Cardiac fibroblast (primary cell): ENCODE measurements at places on chromosomes 11 and 22.

- no peak for DNase-seq
Measured at GRCh38 chr22:50121202-50121740, 31.5 kb downstream of the MOV10L1 start.

DNA sequence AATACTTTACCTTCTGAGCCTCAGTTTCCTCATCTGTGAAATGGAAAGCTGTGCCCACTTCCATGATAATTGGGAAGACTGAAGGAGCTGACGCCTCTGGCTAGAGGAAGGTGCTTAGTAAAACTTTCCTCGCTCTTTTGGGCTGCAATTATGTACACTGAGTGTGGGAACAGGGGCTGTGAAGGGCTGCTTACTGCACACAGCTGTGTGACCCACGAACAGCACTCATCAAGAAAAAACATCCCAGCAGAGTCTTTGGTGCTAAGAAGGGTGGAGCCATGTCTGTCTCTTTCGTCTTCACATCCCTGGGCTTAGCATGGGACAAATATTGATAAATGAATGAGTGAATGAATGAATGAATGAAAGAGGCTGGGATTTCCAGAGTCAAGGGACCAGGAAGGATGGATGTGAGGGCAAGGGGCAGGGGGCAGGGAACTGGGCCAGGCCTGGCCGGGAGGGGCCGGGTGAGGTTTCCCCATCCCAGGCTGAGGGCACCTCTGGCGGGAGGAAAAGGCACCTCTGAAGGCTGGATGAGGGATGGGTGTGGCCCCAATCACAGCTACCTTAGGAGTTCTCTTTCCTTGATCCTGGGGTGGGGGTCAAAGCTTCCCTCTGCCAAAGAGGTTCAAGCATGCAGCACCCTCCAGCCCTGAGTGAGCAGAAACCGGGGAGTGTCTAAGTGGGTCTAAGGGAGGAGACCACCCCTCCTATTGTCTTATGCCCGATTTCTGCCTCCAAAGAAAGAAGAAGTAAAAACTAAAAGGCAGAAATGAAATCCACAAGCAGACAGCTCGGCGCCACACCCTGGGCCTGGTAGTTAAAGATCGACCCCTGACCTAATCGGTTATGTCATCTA is 9.2 kb upstream of the CD5 start:
- DNase-seq: no peak

DNA sequence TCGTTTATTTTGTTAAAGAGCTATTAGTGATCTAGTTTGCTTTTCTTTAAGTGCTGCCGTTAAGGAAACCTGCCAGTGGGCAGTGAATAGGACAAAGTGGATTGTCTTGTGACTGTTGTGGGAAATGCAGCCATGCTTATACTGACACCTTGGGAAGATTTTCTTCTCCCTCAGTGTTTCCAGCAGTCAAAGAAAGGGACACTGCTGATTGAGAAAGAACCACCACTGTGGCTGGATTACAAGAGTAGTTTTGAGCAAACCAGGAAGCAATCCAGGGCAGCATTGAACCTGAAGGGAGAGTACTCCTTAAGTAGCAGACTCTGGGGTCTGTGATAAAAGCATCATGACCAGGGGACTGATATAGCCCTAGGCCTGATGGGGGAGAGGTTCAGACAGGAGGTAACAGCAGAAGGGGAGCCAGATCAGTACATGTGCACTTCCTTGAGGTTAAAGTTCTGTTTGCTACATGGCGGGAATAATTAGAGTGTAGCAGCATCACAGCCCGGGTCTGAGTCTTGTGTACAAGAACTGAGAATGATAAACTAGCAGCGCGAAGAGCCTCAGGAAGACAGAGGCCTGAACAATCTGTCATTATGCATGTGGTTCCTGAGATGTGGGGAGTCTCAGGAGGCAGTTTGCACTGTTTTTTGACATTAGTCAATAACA is 167.8 kb downstream of the C11orf91 start:
- DNase-seq: no peak

- DNase-seq: no peak
Measured at GRCh38 chr11:114064216-114064615, 4.7 kb downstream of the ZBTB16 start.

GRCh38 chr11:106785913-106786650 is 232.2 kb downstream of the GUCY1A2 start:
- peak; percentile 26 for DNase-seq

GRCh38 chr22:28105413-28105812 is 186.4 kb upstream of the PITPNB start:
- DNase-seq: peak; percentile 69

GRCh38 chr22:24230911-24231656 is 13.8 kb downstream of the GGT5 start:
- peak; percentile 24 for DNase-seq

DNA sequence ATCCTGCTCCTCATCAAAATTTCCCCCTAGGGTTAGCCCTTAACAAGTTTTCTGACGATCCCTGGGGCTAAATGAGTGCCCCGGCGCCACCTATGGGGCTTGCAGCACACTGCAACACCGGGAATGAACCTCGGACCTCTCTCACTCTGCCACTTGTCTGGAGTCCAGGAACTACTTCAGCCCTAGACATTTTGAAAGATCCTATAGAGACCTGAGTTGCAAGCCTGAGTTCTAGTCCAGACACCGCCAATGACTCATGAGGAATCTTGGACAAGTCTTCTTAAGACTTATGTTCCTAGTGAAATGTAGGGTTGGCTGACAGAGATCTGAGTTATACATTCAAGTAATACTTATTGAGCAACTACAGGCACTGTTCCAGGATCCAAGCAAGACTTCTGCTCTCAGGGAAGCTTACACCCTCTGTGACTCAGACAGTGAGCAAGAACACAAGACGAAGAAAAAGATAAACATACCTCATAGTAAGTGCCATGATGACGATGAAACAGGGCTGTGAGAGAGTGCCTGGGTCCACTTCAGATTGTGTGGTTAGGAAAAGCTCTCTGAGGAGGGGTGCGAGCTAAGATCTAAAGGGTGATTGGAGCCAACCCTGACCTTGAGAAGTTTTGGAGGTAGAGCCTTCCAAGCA is 10.2 kb upstream of the STK33 start:
- DNase-seq: peak; percentile 100

GRCh38 chr22:27591060-27591459 is 210.5 kb downstream of the MN1 start:
- no peak for DNase-seq

DNA sequence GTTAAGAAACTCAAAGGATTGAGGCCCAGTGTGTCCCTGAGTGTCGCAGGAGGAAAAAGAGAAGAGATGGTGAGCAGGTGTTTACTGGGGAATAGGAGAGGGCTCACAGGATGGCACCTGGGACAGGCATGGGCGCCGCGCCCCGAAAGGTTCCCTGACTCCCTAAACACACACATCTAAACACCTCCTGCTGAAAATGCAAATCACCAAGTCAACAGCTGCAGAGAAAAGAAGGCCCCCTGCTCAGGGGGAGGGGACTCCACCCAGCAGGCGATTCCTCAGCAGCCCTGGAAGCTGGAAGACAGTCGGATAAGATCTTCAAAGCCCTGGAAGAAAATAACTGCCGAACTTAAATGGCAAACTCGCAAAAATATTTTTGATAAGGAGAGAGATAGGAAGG is 377.2 kb downstream of the BRD1 start:
- DNase-seq: no peak

- DNase-seq: peak; percentile 59
Measured at GRCh38 chr11:89495951-89496350, 4.8 kb upstream of the NOX4 start.

DNA sequence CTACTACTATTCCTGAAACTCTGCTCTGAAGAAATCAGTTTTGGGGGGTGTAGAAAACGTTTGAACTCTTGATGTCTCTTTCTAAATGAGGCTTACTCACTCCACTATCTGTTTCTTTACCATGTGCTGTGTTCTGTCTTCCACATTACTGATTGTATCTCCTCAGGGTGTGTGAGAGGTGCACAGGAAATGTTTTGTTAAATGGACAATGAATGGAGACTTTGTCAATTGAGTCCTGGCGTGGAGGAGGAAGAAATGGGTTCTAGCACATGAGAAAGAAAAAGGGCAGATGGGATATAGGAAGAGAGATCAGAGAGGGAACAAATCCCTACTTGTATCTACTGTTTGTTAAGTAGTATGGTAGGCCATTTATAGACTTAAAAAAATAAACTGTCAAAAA is 577.1 kb upstream of the CCDC90B start:
- DNase-seq: no peak

- no peak for DNase-seq
Measured at GRCh38 chr22:40231618-40232313, 54.0 kb downstream of the TNRC6B start.

DNA sequence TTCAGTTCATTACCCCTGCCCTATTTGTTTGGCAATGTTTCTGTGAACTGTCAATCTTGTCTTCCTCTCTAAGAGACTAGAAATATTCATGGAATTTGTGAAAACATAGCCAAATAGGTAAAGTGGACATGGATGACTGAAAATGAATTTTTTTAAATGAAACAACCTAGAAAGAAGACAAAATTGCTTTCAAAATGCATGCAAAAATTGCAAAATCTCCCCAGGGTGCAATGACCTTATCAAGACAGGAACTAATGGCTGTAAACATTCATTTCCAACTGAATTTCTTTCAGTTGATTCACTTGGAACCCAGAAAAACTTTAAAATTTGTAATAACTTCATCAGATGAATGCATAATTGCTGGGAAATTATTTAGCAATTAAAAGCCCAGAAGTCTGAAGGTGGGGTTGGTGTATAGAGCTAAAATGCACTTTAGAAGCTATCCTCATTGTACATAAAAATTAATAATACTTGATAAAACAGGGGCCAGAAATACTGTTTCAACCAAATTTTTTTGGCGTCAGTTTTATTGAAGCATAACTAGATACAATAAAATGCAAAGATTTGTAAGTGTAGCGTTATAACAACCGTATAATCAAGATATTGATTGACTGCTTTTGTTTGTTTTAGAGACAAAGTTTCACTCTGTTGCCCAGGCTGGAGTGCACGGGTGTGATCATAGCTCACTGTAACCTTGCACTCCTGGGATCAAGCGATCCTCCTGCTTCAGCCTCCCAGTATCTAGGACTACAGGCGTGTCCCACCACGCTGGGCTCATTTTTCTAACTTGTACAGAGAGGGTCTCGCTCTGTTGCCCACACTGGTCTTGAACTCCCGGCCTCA is 27.6 kb upstream of the SLC35C1 start:
- DNase-seq: peak; percentile 44

DNA sequence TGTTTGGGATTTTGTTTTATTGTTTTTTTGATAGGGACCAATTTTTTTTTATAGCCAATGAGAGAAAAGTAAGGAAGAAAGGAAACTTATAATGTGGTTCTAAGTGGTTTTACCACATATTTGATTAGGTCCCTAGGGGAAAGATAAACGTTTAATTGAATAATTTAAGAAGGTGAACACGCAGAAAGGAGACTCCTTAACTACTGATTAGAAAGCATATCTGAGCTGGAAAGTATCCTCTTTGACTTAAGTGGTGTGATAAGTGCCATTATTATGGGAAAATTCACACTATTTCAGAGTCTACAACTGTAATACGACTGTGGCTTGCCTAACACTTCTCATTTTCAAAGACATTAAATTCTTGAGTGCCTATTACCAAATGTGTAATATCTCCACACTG is 106.5 kb upstream of the GRAMD1B start:
- DNase-seq: no peak

DNA sequence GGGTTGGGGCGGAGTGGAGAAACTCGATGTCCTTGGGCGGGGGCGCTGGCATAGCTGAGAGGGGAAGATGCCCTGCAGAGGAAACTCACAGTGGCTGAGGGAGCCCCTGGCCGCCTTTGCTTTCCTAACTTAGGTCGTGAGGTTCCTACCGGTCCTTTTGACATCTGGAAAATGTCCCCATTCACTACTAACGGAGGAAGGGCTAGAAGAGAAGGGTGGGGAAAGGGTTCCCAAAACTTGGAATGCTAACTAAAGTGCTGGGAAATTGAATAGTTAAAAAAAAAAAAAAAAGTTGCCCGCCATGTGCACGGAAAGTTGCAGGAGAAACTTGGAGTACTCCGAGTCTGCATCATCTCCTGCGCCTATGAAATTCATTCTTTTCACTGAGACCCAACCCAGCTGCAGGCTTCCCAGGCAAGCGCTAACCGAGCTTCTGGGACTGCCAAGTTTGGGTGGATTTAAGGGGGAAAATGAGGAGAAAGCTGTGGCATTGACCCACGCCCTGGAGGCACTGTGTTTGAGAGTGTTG is 796 bp downstream of the TIMP3 start:
- peak; percentile 30 for DNase-seq

DNA sequence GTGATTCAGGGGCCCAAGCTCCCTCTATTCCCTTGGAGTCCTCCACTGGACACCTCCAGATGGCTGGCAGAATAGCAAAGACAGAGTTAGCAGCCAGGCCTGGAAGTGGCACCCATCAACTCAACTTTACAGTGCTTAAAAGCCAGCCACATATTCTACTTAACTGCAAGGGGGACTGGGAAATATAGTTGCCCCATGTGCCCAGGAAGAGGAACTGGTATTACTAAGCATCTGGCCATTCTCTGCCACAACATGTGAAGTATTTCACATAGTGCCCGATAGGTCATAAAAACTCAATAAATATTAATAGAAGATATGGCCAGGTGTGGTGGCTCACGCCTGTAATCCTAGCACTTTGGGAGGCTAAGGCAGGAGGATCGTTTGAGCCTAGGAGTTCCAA is 5.5 kb upstream of the IL10RA start:
- DNase-seq: no peak

- DNase-seq: no peak
Measured at GRCh38 chr11:1195682-1196515, 27.0 kb upstream of the MUC5B start.

GRCh38 chr11:27058456-27058855 is 17.8 kb downstream of the BBOX1 start:
- DNase-seq: no peak

- DNase-seq: no peak
Measured at GRCh38 chr11:85541683-85542082, 85.5 kb downstream of the DLG2 start.

DNA sequence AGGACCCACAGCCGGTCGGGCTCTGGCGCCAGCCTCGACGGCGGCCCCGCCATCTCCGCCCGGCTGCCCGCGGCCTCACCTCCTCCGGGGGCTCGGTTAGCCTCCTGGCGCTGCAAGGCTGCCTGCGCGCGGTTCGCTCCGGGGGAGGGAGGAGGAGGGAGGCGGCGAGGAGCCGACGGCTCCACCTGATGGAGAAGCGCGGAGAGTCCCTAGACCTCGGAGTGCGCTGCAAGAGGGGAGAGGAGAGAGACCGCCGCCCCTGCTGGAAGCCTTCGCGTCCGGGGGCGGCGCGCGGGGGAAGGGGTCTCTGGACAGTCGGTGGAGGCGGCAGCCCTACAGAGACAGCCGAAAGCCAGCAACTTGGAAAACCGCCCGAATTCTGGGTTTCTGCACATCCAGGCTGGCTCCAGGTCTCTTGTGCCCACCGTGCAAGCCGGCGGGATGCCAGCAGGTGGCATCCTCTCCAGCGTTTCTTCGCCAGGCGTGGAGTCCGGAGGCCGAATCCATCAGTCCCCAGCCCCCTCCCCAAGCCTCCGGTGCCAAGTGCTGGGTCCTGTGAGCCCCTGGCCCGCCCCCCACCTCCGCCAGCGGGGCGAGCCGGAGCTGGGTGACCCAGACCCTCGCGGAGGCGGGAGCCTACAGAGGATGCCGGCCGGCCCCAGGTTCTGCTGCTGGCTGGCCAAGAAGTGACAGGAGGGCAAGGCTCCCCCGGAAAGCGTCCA is 2.9 kb upstream of the KIRREL3 start:
- DNase-seq: no peak

GRCh38 chr11:83140691-83141455 is 16.1 kb upstream of the PCF11 start:
- no peak for DNase-seq
